ENCODE measurements at places on chromosomes 6 and 20. TPM values are rescaled to one million over a fixed set of nuclear protein-coding genes. Genes with fewer than 3 reads are reported as not detected.

Gene WFDC2
- not detected for total RNA-seq

Gene SMPD2
- 3.9 TPM for total RNA-seq

Gene PGC
- total RNA-seq: not detected

Gene GJA10
- not detected for total RNA-seq

Gene IMPG1
- not detected for total RNA-seq

Gene MATN4
- not detected for total RNA-seq

Gene SOBP
- 3.8 TPM for total RNA-seq

Gene CDSN
- not detected for total RNA-seq

Gene LRRN4
- not detected for total RNA-seq

Gene ZNF391
- total RNA-seq: 0.25 TPM

Gene PHACTR1
- total RNA-seq: 0.13 TPM

Gene ESF1
- 12.2 TPM for total RNA-seq

Gene ADGRF1
- not detected for total RNA-seq

Gene BMP5
- total RNA-seq: 3.9 TPM

Gene ANKS1A
- total RNA-seq: 6.9 TPM

Gene PIGU
- total RNA-seq: 13.4 TPM

Gene NEU1
- 36.2 TPM for total RNA-seq

Gene APOM
- total RNA-seq: 1.9 TPM

Gene PI16
- 2.1 TPM for total RNA-seq

Gene ZNF512B
- total RNA-seq: 9.4 TPM

Gene MARCKS
- total RNA-seq: 4.3 TPM

Gene PAX1
- not detected for total RNA-seq

Gene EYS
- 0.20 TPM for total RNA-seq

Gene F13A1
- 61.1 TPM for total RNA-seq

Gene TRIM31
- total RNA-seq: 0.39 TPM

Gene AIF1
- total RNA-seq: 4.3 TPM

Gene KCNK5
- 0.07 TPM for total RNA-seq

Gene RAD21L1
- total RNA-seq: not detected

Gene FOXC1
- total RNA-seq: 2.4 TPM

Measured in gastrocnemius medialis (tissue), 4 donors.